ENCODE measurements at places on chromosomes 7 and 10.

- no peak for DNase-seq
Measured at GRCh38 chr7:87199241-87199640, 20.3 kb downstream of the TMEM243 start.

DNA sequence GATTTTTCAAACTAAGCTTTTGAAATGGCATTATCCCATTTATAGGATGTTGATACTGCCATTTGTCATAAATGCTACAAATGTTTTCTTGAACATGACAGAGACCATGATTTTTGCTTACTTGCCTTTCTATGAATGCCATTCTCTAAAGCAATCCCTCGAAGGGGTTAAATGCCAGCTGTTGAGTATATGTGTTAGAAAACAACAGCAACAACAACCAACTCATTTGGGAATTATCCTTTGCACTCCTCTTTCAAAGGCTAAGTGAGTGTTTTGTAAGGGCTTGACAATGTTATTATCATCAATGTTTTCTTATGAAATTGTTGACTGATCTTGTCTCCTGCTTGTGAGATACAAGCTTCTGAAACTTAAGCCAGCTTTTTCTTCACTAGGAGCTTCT lies 529.4 kb downstream of the SORCS3 start:
- DNase-seq: no peak

DNA sequence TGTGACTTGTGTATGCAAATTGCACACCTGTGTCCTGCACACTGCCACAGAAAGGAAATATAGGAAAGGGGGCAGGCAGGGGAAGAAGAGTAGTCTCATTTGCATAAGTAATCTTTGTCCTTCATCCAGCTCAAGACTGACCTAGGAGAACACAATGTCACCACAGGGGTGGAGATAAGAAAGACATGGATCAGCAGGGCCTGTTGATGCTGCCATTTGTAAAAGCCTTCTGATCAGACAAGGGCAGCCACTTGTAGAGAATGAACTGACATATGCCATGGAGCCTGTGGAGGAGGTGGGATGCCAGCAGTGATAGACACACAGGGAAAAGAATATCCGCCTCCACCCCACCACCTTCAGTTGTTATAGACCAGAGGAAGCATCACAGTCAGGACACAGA lies 528.9 kb downstream of the HTR7 start:
- DNase-seq: no peak

DNA sequence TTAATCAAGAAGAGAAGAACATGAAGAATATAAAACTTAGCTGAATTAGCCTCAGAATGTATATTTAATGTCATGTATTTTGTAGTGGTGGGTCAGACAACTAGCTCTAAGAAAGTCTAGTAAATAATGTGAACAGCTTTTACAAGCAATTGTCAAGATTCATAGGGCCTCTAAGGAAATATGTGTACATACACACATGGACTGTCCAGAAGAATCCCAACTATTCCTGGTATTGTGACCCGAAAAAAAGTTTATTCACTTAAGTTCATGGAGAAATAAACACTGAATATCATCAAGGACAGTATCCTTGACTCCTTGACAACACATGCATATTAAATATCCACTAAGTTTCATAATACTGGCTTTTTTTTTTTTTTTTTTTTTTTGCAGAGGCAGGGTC lies 11.4 kb upstream of the TWIST1 start:
- DNase-seq: no peak

DNA sequence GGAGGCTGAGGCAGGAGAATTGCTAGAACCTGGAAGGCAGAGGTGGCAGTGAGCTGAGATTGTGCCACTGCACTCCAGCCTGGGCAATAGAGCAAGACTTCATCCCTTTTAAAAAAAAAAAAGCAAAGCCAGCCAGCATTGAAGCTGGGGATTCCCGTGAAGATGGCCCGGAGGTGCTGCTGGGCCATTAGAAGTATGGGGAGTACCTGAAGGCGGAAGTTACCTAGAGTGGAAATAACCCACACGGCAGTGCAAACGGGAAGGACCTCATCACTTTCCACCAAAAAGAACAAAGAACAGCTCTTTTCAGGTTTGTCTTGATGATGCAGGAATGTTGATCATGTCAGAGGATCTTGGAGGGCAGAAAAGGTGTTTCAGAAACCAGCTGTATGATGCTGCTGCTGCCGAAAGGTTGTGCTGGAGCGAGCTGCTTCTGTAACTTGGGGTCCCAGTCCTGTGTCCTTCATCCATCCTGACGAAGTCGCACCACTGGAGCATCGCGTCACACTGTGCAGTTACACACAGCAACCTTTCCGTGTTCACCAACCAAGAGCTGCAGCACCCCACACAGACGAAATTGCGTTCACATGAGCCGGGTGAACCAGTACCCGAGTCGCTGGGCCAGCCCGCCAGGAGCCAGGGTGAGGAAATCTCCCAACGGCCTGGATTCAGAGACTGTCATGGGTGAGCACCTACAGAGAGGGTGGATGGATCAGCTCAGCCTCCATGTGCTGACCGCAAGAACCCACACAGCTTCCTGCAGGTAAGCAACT lies 8.2 kb downstream of the ZFAND2A start:
- no peak for DNase-seq

DNA sequence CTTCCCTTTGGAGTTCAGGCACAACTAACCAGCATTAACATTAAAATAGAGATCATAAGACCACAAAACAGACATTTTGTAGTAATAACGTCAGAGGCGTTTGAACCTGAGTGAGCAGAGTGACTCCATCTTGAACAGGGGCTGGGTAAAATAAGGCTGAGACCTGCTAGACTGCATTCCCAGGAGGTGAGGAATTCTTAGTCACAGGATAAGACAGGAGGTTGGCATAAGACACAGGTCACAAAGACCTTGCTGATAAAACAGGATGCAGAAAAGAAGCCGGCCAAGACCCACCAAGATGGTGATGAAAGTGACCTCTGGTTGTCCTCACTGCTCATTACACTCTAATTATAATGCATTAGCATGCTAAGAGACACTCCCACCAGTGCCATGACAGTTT lies 493.2 kb upstream of the AUTS2 start:
- no peak for DNase-seq

DNA sequence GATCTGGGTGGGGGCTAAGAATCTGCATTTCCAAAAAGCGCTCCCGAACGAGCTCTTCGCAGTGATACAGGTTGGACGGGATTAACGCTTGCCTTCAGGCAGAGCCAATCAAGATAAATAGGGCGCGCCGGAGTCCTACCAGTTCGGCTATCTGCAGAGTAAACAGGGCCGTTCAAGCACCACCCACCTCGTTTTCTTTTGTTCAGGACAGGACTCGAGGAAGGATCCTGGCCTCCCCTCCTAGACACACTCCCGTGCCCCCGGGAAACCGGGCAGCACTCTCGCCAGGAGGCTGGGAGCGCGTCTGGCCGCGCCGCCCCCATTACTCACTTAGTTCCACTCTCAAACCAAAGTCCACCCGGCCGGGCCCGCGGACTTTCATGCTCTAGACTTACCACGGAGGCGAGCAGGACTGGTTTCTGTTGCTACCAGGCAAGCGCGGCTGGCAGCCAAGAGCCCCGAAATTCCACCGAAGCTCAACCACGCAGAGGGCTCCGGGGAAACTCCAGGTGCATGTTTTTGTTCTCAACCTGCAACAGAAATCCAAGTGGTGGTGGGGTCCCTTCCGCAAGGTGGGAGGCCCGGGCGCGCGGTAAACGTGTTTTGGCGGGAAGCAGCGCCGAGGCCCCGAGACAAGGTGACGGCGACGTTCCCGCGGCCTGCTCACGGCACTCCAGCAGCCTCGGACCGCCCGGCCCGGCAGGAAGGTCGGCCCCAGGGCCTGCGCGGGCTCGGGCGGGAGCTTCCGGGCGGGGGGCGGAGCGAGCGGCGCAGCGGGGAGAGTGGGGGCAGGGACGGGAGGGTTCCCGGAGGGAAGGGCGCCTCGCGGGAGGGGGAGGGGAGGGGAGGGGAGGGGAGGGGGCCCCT lies 12.7 kb downstream of the HNRNPF start:
- peak; percentile 72 for DNase-seq

GRCh38 chr7:74657692-74658177 lies at the start of gene GTF2I:
TSS of gene GTF2I (plus strand) at chr7:74657718. CDS start at chr7:74689129, 31,411 bp downstream.
- peak; percentile 50 for DNase-seq

GRCh38 chr10:61486738-61487396 lies 33.7 kb upstream of the TMEM26 start:
- DNase-seq: no peak

GRCh38 chr7:129452589-129453231 lies 18.5 kb downstream of the STRIP2 start:
- no peak for DNase-seq

GRCh38 chr7:12389089-12389700 lies 14.5 kb downstream of the VWDE start:
- no peak for DNase-seq

DNA sequence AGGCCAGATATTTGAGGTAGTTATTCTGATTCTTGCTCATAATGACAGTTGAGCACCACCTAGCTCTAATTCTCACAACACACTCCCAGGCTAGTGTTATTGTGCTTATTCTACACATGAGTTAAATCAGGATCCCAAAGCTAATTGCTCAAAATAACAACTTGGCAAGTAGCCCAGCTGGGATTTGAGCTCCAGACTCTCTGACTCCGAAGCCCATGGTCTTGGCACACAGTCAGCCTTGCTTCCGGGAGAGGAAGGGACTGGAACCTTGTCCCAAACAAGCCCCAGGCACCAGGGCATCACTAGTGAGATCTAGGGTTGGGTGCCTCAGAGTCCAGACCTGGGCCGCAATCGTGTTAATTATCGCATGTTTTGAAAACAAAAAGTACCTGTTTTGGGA lies 101.4 kb downstream of the GPAM start:
- DNase-seq: no peak

DNA sequence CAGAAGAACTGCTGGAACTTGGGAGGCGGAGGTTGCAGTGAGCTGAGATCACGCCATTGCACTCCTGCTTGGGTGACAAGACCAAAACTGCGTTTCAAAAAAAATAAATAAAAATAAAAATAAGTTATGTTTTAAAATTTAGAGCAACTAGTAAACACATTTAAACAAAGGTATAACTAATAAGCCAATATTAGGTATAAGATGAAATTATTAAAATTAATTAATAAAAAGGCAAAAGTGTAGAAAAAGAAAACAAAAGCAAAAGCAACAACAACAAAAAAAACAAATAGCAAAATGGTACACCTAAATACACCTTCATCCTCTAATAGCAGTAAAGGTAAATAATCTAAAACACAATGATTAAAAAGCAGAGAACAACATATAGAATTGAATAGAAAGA lies 6.2 kb upstream of the OR6B1 start:
- DNase-seq: no peak

DNA sequence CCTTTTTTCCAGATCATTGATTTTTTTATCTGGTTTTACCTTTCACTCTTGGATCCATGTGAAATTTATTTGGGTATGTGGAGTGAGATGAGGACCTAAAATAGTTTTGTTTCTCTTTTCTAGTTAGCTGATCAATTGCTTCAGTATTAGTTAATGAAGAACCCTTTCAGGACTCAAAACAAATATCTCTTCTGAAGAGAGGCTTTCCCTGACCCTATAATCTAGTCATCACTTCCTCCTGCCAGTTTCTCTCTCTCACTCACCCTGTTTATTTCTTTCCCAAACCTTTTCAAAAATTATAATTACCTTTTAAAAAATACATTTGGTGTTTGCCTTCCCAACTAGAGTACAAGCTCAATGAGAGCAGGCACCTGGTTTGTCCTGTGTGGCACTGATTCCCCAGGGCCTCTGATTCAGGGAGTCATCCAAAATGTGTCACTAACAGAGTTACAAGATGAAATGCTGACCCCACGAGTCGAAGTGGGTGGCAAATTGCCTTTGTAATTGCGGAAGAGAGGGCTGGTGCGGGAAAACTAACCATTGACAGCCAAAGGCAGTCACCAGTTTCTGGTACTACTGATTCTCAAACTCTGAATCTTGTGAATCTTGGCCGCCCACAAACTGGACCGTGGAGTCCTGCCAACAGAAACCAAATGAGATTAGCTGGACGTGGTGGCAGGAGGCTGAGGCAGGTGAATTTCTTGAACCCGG lies 2.4 kb downstream of the TMEM140 start:
- DNase-seq: no peak

DNA sequence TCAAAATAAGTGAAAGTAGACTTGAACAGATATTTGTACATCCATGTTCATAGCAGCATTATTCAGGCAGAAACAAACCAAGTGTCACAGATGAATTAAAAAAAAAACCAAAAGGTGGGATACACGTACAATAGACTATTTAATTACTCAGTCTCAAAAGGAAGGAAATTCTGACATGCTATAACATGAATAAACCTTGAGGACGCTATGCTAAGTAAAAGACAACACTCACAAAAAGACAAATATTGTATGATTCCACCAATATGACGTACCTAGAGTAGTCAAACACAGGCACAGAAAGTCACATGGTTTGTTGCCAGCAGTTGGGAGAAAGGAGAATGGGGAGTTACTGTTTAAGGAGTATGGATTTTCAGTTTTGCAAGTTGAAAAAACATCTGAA lies 18.0 kb upstream of the CFAP70 start:
- DNase-seq: no peak

DNA sequence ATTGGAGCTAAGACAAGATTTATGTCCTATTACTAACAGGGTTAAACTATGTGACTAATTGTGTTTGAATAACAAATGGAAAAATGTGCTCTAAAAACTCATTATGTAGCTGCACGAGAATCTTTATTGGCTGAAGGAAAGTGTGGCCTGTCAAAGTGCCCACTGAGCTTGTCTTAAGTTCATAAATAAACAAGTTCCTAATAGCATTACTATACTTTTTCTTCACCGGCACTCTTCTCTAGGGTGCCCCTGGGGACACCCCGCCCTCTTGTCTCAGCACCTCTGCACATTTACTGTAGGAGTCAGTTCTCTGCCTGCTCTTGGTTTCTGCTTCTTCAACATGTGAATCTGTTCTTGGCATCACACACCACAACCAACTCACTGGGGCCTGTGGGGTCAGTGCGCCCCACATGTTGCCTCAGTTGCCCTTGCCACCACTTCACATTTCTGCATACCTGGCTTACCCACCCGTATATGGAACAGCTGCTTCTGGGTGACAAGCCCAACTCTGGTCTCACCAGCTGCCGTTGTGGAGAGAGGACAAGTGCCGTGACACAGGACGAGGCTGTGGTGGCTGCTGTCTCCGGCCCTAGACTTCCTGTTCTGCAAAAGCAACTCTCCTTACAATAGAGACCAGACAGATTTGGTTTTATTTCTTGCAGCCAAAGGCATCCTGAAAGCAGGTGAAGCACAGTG lies 96.3 kb upstream of the DDC start:
- DNase-seq: no peak
